ENCODE measurements at places on chromosomes 6 and 20. TPM values are rescaled to one million over a fixed set of nuclear protein-coding genes. Genes with fewer than 3 reads are reported as not detected.

- DNase-seq: no peak
Observed at GRCh38 chr20:15449061-15449460, 1111.6 kb upstream of the FLRT3 start.

DNA sequence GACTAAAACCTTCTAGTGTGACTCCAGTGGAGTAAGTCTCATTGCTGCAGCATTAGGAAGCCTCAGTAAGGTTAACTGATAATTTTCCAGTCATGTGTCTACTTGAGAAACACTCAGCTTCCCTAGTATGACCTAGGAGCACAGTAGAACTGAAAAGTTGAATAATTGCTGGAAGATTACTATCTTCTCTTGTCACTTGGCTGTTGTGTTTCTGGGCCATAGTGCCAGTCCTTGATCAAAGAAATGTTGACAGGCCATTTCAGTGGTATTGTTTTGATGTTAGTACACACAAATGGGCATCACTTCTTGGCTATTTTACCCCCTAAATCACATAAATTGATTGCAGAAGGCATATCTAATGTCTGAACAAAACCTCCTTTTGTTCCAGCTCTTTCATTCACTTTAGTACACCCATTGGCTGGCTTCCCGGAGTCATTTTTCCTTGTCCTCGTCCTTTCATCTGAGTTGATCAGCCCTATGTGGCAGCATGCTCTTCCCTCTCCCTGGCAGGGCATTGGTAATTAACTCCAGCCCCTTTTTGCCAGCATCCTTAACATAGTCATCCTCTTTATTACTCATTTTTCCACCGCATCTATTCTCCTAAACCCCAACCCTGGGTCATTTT lies 6.0 kb downstream of the ENPP3 start:
- DNase-seq: no peak

DNA sequence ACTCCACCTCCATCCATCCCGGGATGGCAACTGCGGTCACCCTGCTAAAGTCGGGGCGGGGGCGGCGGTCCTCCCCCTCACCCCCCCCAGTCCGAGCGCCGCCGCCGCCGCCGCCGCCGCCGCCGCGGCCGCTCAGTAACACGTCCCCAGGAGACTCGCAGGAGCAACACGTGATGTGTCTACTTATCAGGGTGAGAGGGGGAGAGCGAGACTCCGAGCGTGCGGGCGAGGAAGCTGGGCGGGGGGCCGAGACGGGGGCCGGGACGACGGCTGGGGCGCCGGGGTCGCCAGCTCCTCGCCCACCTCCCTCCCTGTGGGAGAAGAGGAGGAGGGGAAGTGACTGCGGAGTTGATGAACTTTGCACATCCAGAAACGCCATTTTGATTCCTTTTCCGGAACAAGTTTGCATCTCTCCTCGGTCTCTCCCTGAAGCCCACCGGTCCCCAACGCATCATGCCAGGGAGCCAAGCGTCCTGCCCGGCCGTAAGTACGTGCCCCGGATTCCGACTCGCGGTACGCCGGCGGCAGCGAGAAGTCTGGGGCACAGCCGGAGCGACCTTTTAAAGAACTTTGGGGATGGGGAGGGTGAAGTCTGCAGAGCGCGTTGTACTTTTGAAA lies at the start of gene RREB1:
RREB1 (plus strand) TSS at position 384 of the 618 bp plus-strand sequence. CDS start 73,951 bp downstream, outside the sequence.
- DNase-seq: peak; percentile 37

DNA sequence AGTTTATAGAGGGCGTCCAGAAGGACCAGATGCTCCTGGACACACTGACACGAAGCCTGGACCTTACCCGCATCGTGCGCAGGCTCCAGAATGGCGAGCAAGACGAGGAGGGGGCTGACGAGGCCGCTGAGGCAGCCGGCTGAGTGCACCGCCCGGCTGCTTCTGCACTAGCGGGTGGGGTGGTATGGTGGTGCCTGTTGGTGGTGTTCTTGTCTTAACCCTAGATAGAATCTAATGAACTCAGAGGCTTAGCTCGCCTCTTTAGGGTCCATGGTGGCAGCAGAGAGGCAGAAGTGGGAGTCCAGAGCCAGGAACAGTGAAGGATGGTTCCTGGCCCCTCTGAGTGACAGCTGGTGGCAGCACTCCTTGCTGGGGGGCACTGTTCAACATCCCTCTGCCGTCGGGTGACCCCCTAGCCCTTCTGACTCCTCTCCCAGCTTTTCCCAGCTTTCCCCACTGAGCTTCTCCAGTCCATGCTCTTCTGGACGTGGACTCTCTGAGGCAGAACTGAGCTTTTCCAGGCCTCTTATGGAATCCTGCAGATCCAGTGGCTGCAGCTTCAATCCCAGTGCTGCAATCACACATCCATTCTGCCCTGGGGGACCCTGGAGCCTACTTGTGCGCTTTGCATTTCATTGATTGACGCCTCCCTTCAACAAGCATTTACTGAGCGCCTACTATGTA lies 6.2 kb downstream of the GUCA1A start:
- no peak for DNase-seq

DNA sequence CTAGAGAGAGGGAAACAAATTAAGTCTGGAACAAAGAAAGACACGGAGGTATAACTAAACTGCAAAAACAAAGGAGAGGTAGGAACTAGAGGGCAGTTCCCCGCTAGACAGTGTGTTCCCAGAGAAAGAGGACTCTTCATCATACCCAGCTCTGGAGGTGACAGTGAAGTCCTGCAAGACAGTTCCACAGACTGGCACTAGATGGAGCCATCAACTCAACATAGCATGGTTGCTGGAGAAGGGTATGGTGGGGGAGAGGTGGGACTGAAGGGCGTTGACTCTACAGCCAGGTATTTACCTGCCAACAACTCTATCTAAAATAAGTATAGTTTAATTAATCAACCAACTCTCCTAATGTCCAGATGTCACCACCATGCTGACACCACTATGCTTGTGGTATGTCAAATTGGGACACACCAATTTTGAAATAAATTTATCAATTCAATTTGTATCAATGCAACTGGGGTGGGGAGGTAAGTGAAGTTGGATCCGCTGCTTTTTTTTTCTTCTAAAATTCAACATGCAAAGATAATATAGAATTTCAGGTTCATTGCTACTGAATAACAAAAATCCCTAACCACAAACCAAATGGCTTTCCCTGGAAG lies 9.7 kb downstream of the BACH2 start:
- peak; percentile 31 for DNase-seq

DNA sequence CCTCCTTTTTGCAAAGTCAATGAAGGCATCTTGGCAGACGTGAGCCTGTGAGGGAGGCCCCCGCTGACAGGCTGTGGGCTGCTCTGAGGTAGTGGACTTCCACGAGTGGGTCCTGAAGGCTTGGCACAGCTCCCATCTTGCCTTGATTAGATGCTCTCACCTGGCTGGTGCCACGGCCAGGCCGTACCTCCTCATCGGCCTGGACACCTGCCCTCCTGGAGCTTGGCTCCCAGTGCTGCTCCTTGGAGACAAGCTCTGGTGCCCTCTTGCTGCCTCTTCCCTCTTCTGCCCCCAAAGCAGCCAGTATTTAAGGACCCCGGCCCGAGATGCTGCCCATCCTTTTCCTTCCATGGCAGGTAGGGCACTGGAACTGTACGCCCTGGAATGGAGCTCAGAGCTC lies 93.5 kb downstream of the ERMARD start:
- no peak for DNase-seq

Gene NEURL2
- 6.3 TPM for total RNA-seq

Gene NKAIN2
- total RNA-seq: 3.1 TPM

Gene NRN1
- not detected for total RNA-seq
